Epithelial cell of alveolus of lung (primary cell): ENCODE measurements at places on chromosomes 3 and 15. TPM values are rescaled to one million over a fixed set of nuclear protein-coding genes. Genes with fewer than 3 reads are reported as not detected.

IGDCC3 gene
- total RNA-seq = 0.08 TPM in 1 of 2 replicates, not detected in the other

ALG1L2 gene
- not detected in 2 replicates for total RNA-seq

AHSG gene
- not detected in 2 replicates for total RNA-seq

FANCD2OS gene
- total RNA-seq = not detected in 2 replicates

BBS4 gene
- 13.2 and 18.4 TPM in 2 replicates for total RNA-seq

PTPRG gene
- 27.2 and 32.8 TPM in 2 replicates for total RNA-seq

C3orf62 gene
- total RNA-seq = 1.5 and 1.7 TPM in 2 replicates

CRYGS gene
- total RNA-seq = 0.88 and 1.0 TPM in 2 replicates

CADPS gene
- 1.9 and 5.6 TPM in 2 replicates for total RNA-seq

SLC9C1 gene
- 0.26 TPM in 1 of 2 replicates, not detected in the other for total RNA-seq

CCDC9B gene
- 2.3 and 3.0 TPM in 2 replicates for total RNA-seq

TMEM108 gene
- total RNA-seq = 1.0 and 1.1 TPM in 2 replicates

ZBED2 gene
- 0.39 TPM in 1 of 2 replicates, not detected in the other for total RNA-seq

A4GNT gene
- not detected in 2 replicates for total RNA-seq

HESX1 gene
- 0.72 TPM in 1 of 2 replicates, not detected in the other for total RNA-seq

CATSPER2 gene
- 0.65 TPM in 1 of 2 replicates, not detected in the other for total RNA-seq

LCTL gene
- total RNA-seq = 2.1 TPM in 1 of 2 replicates, not detected in the other

STAC gene
- 0.08 and 3.2 TPM in 2 replicates for total RNA-seq

SLC2A2 gene
- total RNA-seq = not detected in 2 replicates

GOLGA8R gene
- 0.08 and 0.65 TPM in 2 replicates for total RNA-seq

TMEM212 gene
- total RNA-seq = not detected in 2 replicates

GADL1 gene
- not detected in 2 replicates for total RNA-seq

PLSCR5 gene
- not detected in 2 replicates for total RNA-seq

CACNA2D2 gene
- total RNA-seq = 0.08 TPM in 1 of 2 replicates, not detected in the other

CLDN16 gene
- 0.26 TPM in 1 of 2 replicates, not detected in the other for total RNA-seq
